ENCODE measurements at places on chromosomes 11 and 22.

DNA sequence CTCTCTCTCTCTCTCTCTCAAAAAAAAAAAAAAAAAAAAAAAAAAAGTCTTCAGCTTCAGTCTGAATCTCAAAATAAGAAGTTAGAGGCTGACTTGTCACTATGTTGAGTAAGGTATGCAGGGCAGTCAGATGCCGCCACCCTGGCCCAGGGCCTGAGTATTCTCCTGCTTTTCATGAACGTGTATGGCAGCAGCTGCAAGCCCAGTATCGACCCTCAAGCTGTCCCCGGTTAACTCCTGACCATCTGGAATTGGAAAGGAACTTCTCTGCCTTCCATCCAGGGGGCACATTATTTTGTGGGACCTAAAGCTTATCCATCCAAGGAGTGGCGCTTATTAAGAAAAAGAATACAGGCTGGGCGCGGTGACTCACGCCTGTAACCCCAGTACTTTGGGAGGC lies 11.4 kb downstream of the MRGPRD start:
- no peak for DNase-seq

DNA sequence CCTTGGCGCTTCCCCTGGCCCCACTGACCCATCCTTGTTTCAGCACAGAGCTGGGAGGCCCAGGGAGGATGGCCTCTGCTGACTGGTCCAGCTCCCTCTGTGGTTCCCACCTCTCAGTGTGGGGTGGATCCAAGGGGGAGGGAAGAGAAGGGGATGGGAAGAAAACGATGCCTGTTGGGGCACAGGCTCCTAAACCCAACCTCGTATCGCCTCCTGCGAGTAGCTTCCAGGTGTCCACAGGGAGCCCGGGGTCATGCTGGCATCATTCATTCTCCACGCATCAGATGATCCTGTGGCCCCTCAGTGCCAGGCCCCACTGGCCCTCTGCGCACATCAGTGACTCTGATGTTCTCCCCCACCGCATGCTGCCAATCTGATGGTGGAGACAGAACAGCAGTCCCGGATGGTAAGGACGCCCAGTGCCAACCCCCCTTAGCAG lies 5.1 kb downstream of the MYEOV start:
- no peak for DNase-seq

- no peak for DNase-seq
These were observed 1.4 kb downstream of the TMEM80 start for GRCh38 chr11:696955-697491.

GRCh38 chr11:130300567-130300966 lies 14.2 kb downstream of the ZBTB44 start:
- no peak for DNase-seq

DNA sequence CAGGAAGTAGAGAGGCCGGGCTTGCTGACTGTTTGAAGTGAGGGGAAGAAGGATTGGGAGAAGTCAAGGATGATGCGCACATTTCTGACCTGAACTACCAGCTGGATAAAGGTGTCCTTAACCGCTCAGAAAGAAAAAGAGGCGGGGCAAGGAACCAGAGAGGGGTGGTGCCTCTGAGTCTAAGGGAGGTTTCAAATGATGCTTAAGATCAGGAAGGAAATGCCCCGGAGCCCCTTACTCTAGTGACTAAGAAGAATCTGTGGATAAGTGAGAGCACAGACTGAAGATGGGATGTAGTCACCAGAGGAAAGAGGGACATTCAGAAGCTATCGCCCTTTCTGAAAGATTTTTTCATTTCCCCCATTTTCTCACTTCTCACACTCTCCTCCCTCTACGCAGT lies 12.7 kb downstream of the DCHS1 start:
- no peak for DNase-seq

DNA sequence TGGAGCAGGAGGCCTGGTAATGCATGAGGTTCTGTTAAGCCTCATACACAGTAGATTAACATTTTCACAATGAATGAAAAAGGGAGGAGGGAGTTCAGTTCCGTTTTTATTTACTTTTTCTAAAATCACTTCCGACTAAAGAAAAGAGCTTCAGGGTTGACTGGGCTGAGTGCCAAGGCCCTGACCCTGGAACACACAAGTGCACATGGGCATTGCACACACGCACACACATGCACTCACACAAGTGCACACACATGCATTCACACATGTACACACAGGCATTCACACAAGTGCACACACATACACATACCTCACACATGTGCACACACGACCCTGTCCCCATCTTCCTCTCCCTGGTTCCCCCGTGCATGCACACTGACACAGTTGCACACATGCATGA lies 303.3 kb downstream of the BRD1 start:
- DNase-seq = no peak

GRCh38 chr11:132254906-132255305 lies 884.5 kb downstream of the NTM start:
- no peak for DNase-seq

DNA sequence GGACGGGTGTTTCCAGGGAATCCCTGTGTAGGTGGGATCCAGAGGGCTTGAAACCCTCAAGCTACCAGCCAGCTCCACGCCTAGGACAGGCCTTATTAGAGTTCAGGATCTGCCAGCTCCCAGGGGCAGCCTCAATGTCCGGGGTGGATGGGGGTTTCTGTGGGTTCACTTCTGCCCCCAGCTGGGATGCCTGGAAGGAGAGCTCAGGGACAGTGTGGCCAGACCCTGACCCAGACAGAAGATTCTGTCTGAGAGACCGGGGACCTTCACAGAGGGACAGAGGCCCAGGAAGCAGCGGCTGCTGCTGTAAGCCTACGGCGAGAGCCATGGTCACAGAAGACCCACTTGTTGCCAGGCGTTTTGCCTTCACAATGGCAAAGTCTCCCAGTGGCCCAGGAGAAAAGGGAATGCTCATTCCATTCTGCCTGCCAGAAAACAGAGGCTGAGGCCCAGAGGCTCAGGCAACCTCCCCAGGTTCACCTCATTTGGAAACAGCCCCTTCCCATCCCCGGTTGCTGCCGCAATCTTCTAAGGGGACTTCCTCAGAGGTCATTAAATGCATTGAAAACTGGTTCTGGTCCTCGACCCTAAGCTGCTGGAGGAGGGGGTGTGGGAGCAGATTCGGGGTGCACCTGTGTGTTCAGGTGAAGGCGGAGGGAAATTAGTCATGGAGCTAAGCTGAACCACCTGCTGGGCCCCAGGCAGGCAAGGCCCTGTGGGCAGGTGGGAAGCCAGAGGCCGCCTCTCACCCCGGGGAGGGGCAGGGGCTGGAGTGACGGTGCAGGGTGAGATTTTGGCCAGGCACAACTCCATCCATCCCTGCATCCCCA lies 4.9 kb upstream of the KRTAP5-6 start:
- DNase-seq = no peak

DNA sequence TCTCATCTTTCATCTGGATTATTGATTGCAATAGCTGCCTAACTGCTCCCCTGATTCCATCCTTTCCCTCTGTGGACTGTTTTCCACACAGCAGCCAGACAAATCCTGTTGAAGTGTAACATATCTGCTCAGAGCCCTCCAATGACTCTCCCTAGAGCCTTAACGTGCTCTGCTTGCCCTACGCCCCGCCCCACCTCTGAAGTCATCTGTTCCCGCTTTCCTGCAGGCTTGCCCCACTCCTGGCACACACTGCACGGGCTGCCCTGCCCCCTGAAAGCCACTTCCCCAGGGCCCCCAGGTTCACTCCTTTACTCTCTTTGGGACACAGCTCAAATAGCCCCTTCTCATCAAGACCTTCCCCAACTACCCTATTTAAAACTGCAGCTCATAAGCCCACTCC lies 59.5 kb downstream of the NECTIN1 start:
- no peak for DNase-seq

DNA sequence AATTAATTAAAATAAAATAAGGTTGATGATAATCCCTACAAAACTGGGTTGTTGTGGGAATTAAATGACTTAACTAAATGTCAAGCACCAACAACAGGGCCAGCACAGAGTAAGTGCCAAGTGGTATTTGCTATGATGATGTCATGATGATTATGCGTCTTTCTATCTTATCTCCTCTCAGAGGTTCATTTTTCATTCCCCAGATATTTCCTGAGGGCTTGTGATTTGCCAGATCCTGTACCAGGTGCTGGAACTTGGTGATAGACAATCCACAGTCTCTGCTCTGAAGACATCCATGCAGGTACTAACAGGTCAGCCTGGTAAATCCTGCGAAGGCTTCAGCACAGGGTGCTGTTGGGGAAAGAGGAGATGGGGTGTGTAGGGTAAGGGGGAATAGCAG lies 8.1 kb upstream of the MYH9 start:
- DNase-seq = no peak

DNA sequence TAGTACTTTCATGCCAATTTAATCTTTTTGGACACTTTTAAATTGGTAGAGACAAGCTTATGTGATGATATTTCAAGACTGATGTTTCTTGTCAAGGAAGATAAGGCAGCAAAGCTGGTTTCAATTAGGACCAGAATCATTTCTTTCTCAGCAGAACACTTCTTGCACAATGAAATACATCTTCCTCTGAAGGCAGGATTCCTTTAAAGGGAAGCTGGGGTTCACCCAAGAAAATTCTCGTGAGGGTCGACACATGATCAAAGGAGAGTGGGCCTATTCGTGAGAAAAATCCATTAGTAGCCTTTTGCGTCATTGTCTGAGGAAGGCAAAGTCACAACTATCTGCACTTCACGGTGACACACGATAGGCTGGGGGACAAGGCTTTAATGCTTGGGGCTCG lies 17.6 kb downstream of the TTC12 start:
- no peak for DNase-seq

DNA sequence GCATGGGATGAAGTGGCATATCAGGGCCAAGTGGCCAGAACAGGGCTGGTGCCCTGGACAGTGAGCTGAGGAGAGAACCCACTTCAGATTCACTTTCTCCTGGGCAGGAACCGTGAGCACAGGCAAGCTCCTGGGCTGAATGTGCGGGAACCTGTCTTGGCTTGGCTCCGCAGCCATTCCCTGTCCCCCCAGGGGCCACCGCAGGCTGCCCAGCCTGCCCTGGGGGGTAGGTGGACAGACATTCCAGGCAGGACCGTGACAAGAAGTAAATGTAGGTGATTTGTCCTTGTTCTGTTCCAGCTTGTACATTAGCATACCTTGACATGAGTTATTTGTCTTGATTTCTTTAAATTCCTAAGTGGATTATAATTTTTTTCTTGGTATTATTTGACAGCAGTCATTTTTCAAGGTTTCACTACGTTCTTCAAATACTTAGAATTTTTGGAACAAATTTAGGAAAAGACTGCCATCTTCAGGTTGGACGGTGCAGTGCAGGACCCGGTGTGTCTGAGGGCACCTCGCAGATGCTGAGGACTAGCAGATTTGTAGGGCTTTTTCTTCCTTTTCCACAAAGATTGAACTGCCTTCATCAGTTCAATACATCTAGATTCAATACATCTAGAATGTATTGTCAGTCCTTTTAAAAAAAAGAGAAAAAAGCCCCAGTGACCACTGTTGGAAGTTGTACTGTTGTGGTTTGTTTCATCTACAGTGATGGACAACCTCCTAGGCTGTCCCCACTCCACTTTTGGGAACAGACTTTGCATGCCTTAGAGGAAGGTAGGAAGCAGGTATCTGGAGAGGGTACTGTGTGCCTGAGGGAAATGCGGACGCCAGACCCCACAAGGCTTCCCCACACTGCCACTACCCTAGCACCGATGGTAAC lies 115.1 kb upstream of the RASSF10 start:
- no peak for DNase-seq

DNA sequence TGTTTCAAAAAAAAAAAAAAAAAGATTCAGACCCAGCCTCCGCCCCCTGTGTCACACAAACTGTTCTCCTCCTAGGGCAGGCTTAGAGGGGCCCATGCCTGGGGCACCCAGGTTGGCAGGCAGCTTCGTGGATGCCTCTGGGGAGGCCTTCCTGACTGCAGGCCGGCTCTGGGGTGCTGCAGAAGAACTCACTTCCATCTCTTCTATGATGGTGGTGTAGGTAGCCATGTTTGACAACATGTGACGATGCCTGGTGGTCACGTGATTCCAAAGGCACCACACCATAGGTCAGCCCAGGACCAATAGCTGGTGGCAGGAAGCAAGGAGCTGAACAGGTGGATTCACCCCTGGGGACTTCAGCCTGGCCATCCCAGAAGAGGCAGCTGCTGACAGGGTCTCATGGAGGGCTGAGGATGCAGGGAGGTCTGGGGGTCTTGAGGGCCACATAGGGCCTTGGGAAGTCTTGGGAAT lies 24.1 kb upstream of the CELSR1 start:
- DNase-seq = no peak

DNA sequence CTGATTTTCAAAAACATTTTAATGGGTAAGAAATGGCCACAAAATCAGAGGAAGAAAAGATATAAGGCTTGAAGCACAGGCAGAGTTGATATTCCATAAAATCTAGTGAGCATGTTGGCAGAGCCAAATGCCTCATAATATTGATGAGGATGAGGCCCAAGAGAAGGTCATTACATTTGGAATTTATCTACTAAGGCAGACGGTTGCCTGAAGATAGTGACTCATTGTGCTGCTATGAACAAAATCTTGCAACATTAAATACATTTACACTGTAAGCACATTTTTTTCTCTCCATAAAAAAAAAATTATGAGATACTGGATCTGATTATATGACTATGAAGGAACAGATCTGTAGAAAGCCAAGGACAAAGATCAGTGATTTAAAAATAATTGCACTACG lies 881.4 kb upstream of the CHORDC1 start:
- DNase-seq = no peak

GRCh38 chr11:111427471-111427912 lies 48.4 kb upstream of the POU2AF1 start:
- no peak for DNase-seq

DNA sequence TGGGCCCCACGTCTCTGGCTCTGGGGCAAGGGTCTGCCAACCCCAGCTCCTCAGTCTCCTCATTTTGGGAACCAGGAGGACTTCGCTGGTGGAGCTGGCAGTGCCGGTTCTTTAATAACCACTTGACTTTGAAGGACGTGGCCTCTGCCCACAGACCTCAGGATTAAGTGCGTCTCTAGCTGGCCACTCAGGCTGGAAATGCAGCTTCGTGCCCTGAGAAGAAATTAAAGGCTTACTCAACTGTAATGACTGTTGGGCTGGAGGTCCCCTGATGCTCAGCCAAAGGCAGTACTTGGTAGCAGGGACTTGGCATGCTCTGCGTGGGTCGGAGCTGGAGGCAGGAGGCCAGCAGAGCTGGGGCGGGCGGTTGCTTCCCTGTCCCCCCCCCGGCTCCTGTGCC lies 16.7 kb upstream of the PARVG start:
- no peak for DNase-seq

DNA sequence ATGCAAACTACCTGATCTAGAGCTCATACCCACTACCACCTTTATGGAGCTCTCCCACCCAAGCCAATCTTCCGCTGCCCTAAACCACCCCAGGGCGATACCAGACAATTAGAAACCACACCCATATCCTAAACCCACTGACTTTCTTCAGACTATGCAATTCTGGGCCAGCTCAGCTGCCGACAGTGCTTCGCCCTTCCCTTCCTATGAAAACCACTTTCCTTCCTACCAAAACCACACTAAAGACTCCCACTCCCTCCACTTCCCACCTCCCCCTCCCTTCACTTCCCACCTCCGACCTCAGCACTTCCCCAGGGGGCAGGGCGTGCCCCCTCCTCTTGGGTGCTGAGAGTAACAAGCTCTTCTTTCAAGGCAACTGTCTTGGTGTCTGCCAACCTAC lies 25.1 kb downstream of the B3GAT1 start:
- DNase-seq = no peak
